ENCODE measurements at places on chromosomes 12 and 14.
A peak's percentile ranks its signal among the peaks of the same experiment; 100 is the strongest.

DNA sequence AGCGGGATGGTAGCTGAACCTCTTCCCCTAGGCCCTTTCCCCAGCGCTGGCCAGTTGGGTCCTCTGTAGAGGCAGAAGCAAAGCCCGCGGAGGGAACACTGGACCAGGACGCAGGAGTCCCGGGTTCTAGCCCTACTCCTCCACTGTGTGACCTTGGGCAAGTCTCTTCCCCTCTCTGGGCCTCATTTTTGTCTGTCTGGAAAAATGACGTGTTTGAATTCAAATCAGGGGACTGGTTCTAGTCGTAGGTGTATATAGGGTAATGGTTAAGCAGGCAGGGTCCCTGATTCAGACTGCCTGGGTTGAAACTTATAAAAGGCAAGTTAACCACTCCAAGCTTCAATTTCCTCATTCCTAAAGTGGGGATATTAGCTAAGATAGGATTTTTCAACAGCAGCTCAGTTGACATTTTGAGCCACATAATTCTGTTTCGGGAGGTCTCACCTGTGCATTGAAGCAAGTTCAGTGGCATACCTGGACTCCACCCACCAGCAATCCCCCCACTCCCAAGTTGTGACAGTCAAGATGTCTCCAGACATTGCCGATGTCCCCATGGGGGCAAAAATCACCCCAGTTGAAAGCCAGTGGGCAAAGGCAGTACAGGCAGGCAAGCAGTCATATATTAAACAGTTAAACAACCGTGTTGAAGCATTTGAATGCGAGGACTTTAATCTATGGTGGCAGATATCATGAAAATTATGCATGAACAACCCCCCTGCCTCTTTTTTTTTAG lies 899 bp downstream of the TPCN1 start:
- DNase-seq: no peak

DNA sequence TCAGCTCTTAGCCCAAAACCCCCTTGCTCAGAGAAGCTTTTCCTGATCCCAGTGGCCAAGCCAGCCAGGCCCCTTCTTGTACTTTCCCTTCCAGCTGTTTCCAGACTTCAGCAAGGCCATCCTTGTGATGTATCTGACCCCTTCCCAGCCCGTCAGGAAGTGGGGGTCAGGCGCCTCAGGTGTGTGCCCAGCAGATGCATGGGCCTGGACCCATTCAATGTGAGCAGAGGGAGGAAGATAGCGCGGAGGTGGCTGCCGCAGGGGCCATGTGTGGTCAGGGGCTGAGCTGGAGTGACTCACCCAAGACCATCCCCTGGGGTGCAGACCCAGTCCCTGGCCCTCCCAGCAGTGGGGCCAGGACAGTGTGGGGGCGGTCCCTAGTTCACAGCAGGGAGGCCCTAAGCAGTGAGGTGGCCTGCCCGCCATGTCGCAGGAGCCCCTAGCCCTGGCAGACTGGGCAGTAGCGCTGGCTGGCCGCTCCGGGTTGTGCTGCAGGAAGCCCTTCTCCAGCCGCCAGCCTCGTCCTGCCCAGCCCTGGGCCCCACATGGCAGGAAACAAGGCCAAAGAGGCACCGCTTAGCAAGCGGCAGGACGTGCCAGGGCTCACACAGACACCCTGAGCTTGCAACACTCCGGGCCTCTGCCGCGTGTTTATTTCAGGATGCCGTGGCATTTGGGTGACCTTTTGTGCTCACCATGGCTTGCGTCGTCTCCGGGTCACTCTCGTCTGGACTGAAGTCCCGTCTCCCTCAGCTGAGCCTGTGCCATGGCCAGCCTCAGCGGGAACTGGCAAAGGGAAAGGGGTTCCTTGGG lies 12.0 kb downstream of the ADSS1 start:
- DNase-seq: peak; percentile 52

DNA sequence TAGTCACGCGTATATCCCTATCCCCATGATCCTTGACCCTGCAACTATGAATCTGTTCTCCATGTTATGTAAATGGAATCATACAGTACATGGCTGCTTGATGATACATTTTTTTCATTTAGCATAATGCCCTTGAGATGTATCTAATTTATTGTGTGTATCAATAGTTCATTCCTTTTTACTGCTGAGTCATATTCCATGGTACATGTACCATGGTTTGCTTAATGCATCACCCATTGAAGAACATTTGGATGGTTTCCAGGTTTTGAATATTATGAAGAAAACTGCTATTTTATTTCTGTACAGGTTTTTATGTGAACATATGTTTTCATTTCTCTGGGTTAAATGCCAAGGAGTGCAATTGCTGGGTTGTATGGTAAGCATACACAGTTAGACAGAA lies 4.0 kb upstream of the RNASE10 start:
- DNase-seq: no peak

- no peak for DNase-seq
Measured at GRCh38 chr14:61355892-61356325, 34.5 kb downstream of the PRKCH start.

- no peak for DNase-seq
Measured at GRCh38 chr14:50739186-50739585, 71.1 kb upstream of the SAV1 start.

DNA sequence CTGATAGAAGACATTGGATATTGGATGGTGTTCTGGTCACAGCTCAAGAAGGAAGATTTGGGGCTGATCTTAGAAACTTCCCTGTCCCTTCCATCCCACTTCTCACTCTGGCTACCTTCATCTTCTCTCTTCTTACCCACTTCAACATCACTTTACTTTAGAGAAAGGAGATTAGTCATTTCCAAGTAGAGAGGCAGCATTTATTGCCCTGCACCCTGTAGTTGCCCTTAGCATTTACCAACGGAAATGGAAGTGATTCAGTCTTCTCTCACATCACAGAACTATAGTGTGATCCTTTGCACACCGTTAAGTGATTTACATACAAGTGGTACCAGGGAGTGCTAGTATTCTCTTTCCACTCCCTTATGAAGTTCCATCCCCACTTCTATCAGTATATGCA lies 52.4 kb downstream of the PHLDA1 start:
- DNase-seq: no peak

- DNase-seq: no peak
Measured at GRCh38 chr14:75390183-75390582, 37.6 kb upstream of the JDP2 start.

DNA sequence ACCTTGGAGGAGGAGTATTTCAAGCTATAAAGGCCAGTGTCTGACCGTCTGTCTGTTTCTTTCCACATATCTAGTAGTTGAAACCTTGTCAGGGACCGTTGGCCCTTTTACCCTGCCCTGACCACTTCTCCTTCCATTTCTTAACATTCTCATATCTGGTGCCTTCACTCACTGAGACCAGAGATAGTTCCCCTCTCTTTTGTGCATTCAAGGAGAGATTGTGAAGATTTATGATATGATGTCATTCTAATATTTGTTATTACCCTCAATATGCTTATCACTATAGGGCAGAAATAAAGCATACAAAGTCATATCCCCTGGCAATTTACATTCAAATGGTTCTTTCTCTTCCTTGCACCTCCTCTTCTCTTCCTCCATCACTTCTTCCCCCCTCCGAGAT lies 83.3 kb downstream of the PLXNC1 start:
- DNase-seq: no peak

- no peak for DNase-seq
Measured at GRCh38 chr14:68734231-68734732, 58.6 kb downstream of the ZFP36L1 start.

- no peak for DNase-seq
Measured at GRCh38 chr12:553216-554000, 93.7 kb downstream of the B4GALNT3 start.

DNA sequence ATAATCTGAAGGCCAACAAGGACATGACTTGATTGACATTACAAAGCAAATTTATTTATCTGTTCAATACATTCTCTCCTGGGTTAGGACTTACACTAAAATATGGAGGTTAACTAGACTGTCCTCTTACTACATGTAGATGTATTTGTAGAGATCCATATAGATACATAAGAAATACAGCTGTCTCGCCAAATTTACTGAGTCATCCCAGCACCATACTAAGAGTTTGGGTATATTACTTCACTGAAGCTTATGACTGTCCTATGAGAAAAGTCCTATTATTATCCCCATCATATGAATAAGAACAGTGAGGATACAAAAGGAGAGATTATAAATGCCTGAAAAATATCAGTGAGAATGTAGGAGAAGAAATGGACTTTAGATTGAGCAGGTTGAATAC lies 44.8 kb upstream of the ACSM4 start:
- no peak for DNase-seq

DNA sequence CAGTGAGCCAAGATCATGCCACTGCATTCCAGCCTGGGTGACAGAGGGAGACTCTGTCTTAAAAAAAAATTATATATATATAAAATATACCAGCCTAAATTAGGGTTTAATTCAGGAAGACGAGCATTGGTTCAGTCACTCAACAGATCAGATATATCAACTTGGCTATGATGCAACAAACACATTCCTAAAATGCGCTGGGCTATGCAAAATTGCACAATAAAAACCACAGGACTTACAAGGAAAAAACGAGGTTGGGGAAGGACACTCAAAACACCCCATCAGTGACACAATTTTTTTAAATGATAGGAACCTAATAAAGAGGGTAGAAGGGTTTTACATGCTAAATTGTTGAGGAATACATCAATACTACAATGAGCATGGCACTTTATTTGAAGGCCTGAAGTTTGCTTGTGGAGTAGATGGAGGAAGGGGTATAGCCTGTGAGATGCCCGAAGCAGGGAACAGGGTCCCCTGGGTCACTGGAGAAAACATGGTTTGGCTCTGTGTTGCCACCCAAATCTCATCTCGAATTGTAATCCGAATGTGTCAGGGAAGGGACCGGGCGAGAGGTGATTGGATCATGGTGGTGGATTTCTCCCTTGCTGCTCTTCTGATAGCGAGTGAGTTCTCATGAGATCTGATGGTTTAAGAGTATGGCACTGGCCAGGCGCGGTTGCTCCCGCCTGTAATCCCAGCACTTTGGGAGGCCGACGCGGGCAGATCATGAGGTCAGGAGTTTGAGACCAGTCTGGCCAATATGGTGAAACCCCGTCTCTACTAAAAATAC lies 71.2 kb downstream of the TNFAIP2 start:
- no peak for DNase-seq

DNA sequence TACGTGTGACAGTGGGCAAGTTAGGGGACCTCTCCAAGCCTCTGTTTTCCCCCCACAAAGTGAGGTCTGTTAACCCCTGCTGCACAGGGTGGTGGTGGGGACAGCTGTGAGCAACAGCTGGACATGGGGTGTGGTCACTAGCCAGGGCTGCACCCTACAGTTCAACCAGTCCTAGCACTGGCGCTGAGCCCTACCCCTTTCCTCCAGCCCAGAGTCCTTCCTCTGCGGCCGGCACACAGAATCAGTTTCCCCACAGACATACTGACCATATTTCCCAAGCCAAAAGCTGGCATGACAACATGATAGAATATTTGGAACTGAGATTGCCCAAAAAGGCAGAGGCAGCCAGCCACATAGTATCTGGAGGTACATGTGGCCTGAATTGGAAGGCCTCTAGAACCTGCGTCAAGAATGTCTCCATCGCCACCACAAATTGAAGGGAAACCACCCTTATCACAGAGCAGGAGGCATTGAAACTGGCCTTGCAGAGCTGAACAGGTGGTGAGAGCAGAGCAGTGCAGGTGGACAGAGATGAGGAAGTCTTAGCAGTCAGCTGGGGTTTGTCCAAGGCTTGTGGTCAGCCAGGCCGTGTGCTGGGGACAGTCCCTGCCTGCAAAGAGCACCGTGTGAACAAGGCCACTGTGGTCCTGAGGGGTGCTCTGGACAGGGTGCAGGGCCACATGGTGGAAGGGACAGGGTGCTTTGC lies 21.2 kb downstream of the DEGS2 start:
- DNase-seq: peak; percentile 95

- DNase-seq: no peak
Measured at GRCh38 chr12:65965358-65965757, 141.1 kb downstream of the HMGA2 start.

DNA sequence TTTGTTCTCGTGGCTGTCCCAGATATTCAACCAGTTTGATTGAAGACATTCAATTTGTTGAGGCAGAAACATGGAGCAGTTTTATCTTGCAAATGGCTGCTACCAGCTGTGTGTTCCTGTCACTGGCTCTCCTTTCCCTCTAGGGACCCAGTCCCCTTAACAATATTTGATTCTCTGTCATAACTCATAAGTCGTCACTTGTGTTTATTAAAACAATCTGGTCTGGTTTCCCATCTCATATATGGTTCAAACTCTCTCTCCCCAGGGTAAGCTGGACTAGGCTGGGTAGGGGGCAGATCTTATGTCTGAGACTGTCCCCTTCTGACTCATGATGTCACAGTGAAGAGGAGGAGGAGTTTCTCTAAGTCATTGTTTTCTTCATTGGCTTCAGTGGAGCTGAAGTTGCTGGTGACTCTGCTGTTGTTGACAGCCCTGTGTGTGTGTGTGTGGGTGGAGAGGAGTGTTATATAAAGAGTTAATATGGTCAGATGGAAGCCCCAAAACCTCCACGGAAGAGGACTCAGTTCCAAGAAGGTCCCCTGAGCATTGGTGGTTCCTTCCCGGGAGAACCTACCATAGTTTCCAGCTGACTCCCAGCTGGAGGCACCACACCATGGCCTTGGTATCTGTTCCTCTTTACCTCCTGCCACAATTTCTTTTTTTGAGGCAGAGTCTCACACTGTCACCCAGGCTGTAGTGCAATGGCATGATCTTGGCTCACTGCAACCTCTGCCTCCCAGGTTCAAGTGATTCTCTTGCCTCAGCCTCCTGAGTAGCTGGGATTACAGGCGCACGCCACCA lies 16.1 kb upstream of the GNG2 start:
- DNase-seq: no peak

DNA sequence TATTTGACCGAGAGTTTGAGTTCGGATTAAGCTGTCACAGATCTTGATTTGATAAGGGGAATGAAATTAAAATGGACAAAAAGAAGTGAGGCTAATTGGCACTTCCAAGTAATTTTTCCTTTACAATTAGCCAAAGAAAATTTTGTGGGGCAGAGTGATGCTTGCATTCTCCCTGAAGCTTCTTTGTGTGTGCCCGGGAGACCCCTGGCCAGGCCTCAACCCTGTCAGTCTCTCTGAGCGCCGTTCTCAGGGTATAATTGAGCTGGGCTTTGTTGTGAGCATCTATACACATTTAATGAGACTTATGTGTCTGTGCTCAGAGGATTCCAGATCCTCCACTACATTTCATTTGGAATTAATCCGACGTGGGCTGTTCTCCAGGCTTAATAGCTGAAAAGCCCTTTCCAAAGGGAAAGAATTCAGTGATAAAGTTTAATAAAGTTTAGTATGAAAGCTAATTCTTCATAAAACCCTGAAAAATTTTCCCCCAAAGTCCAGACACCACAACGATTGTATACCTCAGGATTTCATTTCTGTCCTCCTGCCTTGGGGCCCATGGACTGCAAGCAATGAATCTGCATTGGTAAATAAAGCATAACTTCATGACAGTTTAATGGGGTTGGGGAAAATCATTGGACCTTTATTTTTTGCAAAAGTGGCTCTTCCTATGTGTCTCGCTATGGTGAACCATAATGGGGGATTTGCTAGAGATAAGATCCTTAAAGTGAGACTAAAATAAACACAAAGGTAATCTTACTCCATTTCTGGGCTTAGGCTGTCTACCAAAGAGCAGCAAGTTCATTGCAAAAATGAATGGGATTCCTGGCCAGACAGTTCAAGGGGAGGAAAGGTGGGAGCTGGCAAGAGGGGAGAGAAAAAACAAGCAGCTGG lies 292.6 kb downstream of the C12orf75 start:
- DNase-seq: no peak

GRCh38 chr12:95694136-95694535 lies 96.4 kb downstream of the NTN4 start:
- DNase-seq: no peak
